ENCODE measurements at places on chromosomes 3 and 15. TPM values are rescaled to one million over a fixed set of nuclear protein-coding genes. Genes with fewer than 3 reads are reported as not detected.

SATB1 gene
- 20.5 TPM for total RNA-seq

LSMEM2 gene
- not detected for total RNA-seq

WDR72 gene
- not detected for total RNA-seq

RAD51 gene
- total RNA-seq, result 1.6 TPM

HRG gene
- total RNA-seq, result under 0.01 TPM

EFHB gene
- 0.28 TPM for total RNA-seq

GOLGA8H gene
- total RNA-seq, result 0.14 TPM

AAGAB gene
- 43.4 TPM for total RNA-seq

SLCO3A1 gene
- 5.7 TPM for total RNA-seq

SNTN gene
- not detected for total RNA-seq

GCNT3 gene
- 0.14 TPM for total RNA-seq

OR5K2 gene
- total RNA-seq, result not detected

MESP1 gene
- total RNA-seq, result 0.28 TPM

CD86 gene
- total RNA-seq, result not detected

CCNB2 gene
- total RNA-seq, result 9.0 TPM

GRK7 gene
- not detected for total RNA-seq

CMTM8 gene
- total RNA-seq, result not detected

SLC28A2 gene
- total RNA-seq, result not detected

ST6GAL1 gene
- 1.7 TPM for total RNA-seq

LNP1 gene
- 4.2 TPM for total RNA-seq

GOLGA8S gene
- under 0.01 TPM for total RNA-seq

CTXN2 gene
- total RNA-seq, result not detected

SPINK8 gene
- total RNA-seq, result not detected

TBCCD1 gene
- total RNA-seq, result 13.6 TPM

GATA2 gene
- 1.8 TPM for total RNA-seq

TM4SF18 gene
- total RNA-seq, result 0.92 TPM

KNG1 gene
- total RNA-seq, result not detected

IGDCC3 gene
- not detected for total RNA-seq

CSTA gene
- total RNA-seq, result 8.0 TPM
